ENCODE measurements at places on chromosomes 6 and 20. TPM values are rescaled to one million over a fixed set of nuclear protein-coding genes. Genes with fewer than 3 reads are reported as not detected.

- no peaks in the 10 kb centered on the region for H3K27me3 ChIP-seq
- no peaks in the 10 kb centered on the region for H3K4me1 ChIP-seq
- no peak for DNase-seq
- peaks cover 61% of the 10 kb centered on the region for H3K36me3 ChIP-seq
- H3K27ac ChIP-seq, result no peak overlapping the region
These were observed 78.0 kb upstream of the TMEM181 start for GRCh38 chr6:158481690-158482473.

- H3K36me3 ChIP-seq, result no peaks in the 10 kb centered on the region
- H3K4me1 ChIP-seq, result no peaks in the 10 kb centered on the region
- H3K4me3 ChIP-seq, result no peak overlapping the region
- H3K27ac ChIP-seq, result no peak overlapping the region
These were observed 236.7 kb upstream of the HS3ST5 start for GRCh38 chr6:114579486-114579885.

DNA sequence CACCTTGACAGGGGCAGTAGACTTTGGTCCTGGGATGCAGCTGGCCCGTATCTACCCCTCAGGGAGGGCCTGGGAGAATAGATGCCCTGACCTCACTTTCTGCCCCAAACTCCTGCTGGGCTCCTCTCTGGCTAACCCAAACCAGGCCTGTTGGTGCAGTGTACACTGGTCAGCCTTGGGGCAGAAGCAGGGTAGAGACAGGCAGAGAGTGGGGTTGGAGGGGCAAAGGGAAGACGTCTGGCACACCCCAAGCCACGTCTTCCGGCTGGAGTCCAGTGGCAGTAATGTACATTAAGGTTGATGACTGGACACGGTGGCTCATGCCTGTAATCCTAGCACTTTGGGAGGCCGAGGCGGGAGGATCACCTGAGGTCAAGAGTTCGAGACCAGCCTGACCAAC lies 9.3 kb downstream of the DDR1 start:
- DNase-seq, result no peak
- H3K27me3 ChIP-seq, result no peaks in the 10 kb centered on the region
- no peaks in the 10 kb centered on the region for H3K36me3 ChIP-seq
- no peak overlapping the region for H3K4me3 ChIP-seq
- H3K27ac ChIP-seq, result no peak overlapping the region

DNA sequence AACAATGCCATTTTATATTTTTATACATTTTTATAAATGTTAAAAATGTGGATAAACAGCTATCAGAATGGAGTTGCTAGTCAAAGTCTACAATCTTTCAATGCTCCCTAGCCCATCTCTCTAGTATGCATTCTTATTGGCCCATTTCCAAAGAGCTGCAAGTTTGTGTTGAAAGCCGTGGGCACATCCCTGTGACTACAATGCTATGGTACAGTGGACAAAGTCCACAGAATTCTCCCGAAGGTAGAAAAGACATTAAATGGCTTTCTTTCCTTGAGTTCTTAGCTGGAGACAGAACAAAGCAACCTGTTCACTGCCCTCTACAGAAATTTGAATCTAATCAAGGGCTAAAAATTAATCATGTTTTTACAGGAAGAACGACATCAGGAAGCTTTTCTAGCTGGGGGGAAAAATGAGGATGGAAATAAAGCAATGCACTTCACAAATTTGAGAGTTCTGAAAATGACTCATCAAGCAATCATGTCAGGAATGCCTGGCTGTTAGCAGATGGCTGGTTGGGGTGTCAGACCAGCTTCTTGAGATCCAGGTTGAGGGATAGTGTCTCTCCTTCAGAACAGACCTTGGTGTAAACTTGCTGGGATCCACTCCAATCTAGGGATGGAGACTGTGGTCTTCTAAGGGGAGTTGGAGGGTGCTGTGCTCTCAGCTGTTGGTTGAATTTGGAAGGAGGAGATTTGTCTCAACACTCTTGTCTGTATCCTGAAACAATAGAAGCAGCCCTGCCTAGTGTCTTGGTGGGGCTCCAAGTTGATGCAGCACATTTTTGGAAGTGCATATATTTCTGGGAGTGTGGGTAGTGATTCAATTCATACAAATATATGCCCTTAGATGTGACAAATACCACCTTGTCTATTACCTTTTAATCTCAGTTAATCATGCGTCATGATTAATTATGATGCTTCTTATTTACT lies 143.4 kb upstream of the PHACTR1 start:
- DNase-seq, result no peak
- H3K27me3 ChIP-seq, result no peaks in the 10 kb centered on the region
- no peak overlapping the region for H3K4me3 ChIP-seq
- no peaks in the 10 kb centered on the region for H3K4me1 ChIP-seq

GRCh38 chr6:38644951-38645350 lies 5.2 kb upstream of the BTBD9 start:
- no peaks in the 10 kb centered on the region for H3K4me1 ChIP-seq
- H3K27me3 ChIP-seq, result no peaks in the 10 kb centered on the region
- H3K27ac ChIP-seq, result no peak overlapping the region
- H3K36me3 ChIP-seq, result no peaks in the 10 kb centered on the region
- DNase-seq, result peak; percentile 5
- H3K4me3 ChIP-seq, result no peak overlapping the region

- no peak overlapping the region for H3K27ac ChIP-seq
- no peaks in the 10 kb centered on the region for H3K36me3 ChIP-seq
- H3K4me1 ChIP-seq, result no peaks in the 10 kb centered on the region
- DNase-seq, result no peak
- no peaks in the 10 kb centered on the region for H3K27me3 ChIP-seq
These were observed 169.6 kb upstream of the ECI2 start for GRCh38 chr6:4304927-4305455.

DNA sequence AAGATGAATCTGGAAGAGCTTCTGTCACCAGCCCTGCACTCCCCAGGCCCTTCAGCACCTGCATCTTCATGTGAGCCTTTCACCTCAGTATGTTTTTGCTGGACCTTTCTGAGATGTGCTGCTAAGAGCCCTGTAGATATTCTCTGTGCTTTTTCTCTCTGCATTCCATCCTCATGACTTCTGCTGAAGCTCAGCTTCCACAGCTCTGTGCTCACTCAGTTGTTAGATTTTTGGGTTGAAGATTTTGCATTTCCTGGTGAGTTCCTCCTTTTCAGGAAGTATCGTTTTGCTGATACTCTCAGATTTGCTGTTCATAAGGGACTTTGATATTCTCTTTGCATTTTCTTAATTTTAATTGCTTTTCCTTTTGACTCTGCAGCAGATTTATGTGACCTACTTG lies 18.3 kb downstream of the KIAA1586 start:
- H3K4me1 ChIP-seq, result no peaks in the 10 kb centered on the region
- H3K4me3 ChIP-seq, result no peak overlapping the region
- H3K27me3 ChIP-seq, result no peaks in the 10 kb centered on the region
- DNase-seq, result no peak

DNA sequence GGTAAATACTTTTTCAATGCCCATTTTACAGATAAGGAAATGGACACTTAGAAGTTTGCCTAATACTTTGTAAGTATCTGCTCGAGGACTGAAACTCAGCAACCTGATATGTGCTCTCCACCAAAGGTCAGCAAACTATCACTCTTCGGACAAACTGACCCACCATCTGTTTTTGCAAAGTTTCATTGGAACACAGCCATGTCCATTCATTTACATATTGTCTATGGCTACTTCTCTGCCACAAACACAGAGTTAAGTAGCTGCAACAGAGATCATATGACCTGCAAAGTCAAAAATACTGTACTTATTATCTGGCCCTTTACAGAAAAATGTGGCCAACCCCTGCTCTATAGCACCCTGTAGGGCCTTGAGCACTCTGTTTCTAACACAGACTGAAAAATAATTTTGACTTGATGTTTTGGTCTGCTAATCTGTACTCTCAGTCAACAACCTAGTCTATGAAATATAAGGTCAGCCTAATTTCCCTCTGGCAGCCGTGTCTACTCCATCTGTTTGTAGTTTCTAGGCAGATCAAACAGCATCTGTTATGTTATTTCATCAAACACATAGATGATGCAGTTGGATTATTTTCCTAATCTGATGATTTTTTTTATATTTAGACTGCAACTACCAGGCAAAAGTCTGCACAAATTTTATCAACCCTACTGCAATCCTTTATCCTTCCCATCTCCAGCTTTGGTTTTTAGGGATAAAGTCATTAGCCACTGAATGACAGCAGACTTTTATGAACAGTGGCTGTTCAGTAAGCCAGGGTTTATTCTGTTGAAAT lies 41.4 kb upstream of the BEND6 start:
- H3K36me3 ChIP-seq, result no peaks in the 10 kb centered on the region
- no peaks in the 10 kb centered on the region for H3K4me1 ChIP-seq
- DNase-seq, result no peak
- H3K27ac ChIP-seq, result no peak overlapping the region
- no peaks in the 10 kb centered on the region for H3K27me3 ChIP-seq
- H3K4me3 ChIP-seq, result no peak overlapping the region

DNA sequence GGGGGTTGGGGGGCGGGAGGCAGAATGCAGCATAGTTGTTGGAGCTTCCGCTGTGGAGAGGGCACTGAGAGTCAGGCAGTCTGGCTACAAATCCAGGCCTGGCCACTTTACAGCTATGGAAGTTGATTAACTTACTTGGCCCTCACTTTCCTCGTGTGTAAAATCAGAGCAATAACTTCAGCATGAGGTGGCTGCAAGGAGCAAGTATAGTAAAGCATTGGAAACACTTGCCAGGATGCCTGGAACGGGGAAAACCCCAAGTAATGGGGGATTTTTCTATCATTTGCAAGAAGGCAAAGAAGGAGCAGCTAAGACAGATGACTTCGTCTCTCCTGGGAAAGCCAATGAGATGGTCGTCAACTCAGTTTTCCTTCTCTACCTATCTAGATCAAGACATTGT lies 35.8 kb downstream of the AGPAT4 start:
- no peak overlapping the region for H3K4me3 ChIP-seq
- H3K27ac ChIP-seq, result no peak overlapping the region
- H3K4me1 ChIP-seq, result peaks cover 12% of the 10 kb centered on the region
- peaks cover 5% of the 10 kb centered on the region for H3K36me3 ChIP-seq
- DNase-seq, result no peak

GRCh38 chr6:45196121-45196520 lies 132.0 kb upstream of the RUNX2 start:
- H3K4me3 ChIP-seq, result no peak overlapping the region
- no peak for DNase-seq
- H3K36me3 ChIP-seq, result no peaks in the 10 kb centered on the region
- no peaks in the 10 kb centered on the region for H3K27me3 ChIP-seq
- H3K4me1 ChIP-seq, result no peaks in the 10 kb centered on the region

- no peaks in the 10 kb centered on the region for H3K4me1 ChIP-seq
- no peak overlapping the region for H3K4me3 ChIP-seq
- no peak overlapping the region for H3K27ac ChIP-seq
- peak; percentile 60 for DNase-seq
- no peaks in the 10 kb centered on the region for H3K36me3 ChIP-seq
These were observed 89.1 kb upstream of the PHACTR3 start for GRCh38 chr20:59515013-59515905.

DNA sequence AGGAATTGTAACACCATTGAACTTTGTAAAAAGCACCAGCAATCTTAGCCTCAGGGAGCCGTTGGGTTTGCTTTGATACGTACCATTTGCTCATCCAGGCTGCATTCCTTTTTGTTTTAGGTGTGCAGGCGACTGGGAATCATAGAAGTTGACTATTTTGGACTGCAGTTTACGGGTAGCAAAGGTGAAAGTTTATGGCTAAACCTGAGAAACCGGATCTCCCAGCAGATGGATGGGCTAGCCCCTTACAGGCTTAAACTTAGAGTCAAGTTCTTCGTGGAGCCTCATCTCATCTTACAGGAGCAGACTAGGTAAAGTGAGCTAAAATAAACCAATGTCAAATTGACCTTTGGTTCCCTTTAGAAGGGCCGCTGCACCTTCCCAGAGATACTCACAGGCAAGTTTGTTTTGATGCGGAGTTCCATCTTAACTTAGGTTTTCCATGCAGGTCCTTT lies 1.6 kb downstream of the MYLIP start:
- H3K36me3 ChIP-seq, result peaks cover 7% of the 10 kb centered on the region
- peak overlapping the region; percentile 99 for H3K4me3 ChIP-seq
- no peak for DNase-seq
- peak overlapping the region; percentile 93 for H3K27ac ChIP-seq
- no peaks in the 10 kb centered on the region for H3K27me3 ChIP-seq
- H3K4me1 ChIP-seq, result peaks cover 37% of the 10 kb centered on the region

GRCh38 chr20:41316602-41317545 lies 657 bp downstream of the ZHX3 start:
- peak overlapping the region; percentile 89 for H3K27ac ChIP-seq
- H3K27me3 ChIP-seq, result no peaks in the 10 kb centered on the region
- peaks cover 28% of the 10 kb centered on the region for H3K4me1 ChIP-seq
- DNase-seq, result peak; percentile 62
- H3K4me3 ChIP-seq, result peak overlapping the region; percentile 51
- H3K36me3 ChIP-seq, result no peaks in the 10 kb centered on the region

DNA sequence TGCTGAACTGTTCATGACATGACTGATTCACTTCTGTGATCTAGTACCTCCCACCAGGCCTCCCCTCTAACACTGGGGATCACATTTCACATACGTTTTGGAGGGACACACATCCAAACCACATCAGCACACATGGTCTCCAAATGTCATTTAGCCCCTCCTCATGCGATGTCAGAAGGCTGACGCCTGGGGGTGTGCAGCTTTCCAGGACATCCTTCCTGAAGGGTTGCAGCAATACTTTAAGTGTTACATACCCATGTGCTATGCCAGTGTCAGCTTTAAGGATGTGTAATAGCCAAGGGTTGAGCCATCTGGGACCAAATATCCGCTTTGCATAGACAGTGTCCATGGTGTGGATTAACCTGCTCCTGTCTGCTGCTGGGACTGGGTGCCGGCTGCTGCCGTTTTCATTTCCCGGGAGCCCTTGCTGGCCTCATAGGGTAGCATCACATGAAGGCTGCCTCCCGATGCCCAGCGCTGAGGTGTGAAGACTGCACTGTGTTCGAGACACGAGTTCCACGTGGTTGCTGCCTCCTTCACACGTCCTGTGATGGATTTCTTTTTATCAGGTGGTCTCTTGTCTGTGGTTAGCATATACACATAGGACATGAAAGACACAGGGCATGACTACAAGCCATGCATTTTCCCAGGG lies 219.0 kb downstream of the THBS2 start:
- H3K4me1 ChIP-seq, result no peaks in the 10 kb centered on the region
- H3K4me3 ChIP-seq, result no peak overlapping the region
- no peak for DNase-seq

TSBP1 gene
- 0.38 TPM for polyA plus RNA-seq

OTOR gene
- polyA plus RNA-seq, result not detected

TMC2 gene
- polyA plus RNA-seq, result 0.10 TPM

CCNC gene
- polyA plus RNA-seq, result 85.6 TPM

NEURL2 gene
- 3.5 TPM for polyA plus RNA-seq

SLC9A8 gene
- polyA plus RNA-seq, result 8.4 TPM

TBXT gene
- not detected for polyA plus RNA-seq

ZSCAN31 gene
- polyA plus RNA-seq, result 10.0 TPM

ERVFRD-1 gene
- 0.13 TPM for polyA plus RNA-seq

All from left lung (tissue), 14 donors.